ENCODE measurements at places on chromosomes 4 and X. TPM values are rescaled to one million over a fixed set of nuclear protein-coding genes. Genes with fewer than 3 reads are reported as not detected.

STAP1 gene
- total RNA-seq: not detected

DNA sequence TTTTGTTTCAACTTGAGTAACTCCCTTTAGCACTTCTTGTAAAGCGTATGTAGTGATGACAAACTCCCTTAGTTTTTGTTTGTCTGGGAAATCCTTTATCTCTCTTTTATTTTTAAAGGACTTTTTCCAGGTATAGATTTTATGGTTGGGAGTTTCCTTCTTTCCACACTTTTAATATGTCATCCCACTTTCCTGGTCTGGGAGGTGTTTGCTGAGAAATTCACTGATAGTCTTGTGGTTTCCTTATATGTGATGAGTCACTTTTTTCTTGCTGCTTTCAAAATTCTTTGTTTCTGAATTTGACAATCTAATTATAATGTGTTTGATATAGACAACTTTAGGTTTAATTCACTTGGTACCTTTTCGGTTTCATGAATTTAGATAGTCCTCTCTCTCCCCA lies 353.9 kb downstream of the GPAT3 start:
- no peak for DNase-seq

GPC4 gene
- total RNA-seq: not detected

PARM1 gene
- total RNA-seq: 0.52 TPM

DNA sequence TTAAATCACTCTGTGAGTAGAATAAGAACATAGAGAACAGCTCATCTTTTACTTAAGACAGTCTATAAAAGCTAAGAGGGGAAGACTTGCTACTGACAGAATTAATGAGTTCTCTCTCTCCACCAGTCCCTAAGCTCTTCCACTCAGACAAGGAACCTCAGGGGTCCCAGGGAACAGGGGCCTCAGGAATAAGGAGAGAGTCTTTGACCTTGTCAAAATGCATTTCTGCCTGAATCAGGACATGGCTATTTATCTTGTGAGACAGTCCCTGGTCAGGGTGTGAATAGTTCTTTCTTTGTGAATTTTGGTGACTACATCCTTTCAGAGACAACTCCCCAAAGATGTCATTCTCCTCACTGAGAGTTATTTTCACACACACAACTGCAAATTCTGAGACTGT lies 218.7 kb upstream of the HS3ST1 start:
- DNase-seq: no peak

DNA sequence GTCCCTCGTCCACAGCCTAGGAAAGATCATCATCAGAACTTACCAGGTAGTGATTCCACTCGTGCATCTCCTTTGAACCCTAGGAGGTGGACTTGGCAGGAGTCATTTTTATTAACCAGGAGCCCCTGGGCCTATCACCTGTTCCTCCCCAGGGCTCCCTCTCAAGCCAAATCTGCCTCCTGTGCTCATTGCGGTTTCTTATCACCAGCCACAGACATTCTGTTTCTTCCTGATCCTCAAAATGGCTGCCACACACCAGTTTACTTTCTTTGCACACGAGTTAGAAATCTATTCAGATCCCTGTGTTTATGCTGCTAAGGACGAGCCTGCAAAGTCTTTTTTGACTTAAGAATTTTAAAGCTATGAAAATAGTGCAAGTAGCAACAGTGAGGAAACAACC lies 354.5 kb upstream of the BOD1L1 start:
- DNase-seq: no peak

DNA sequence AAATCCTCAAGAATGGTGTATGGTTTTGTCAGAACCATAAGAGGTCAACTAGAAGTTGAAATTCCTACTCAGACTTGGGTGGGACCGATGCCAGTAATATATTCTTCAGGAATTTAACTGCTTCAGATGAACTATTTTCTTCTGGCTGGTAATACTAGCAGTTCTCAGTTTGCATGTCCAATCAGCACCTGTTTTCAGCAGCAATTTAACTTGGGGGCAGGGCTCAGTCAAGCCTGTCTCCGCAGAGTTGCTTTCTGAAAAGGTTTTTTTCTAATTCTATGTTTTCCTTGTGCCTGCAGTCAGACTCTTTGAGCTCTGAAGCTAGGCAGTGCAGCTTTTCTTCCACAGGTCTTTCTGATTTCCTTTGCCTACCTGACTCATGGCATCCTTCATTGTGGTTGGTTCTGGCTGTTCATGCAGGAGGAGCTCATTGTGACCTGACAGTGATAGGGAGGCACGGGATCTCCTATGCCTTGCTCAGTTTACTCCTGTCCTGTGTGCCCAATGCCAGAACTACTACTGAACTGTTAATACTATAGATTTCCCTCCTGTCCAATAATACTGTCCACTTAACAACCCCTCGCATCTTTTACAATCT lies 17.3 kb upstream of the FMR1 start:
- no peak for DNase-seq

CFAP99 gene
- total RNA-seq: not detected
